ENCODE measurements at places on chromosomes 3 and 15. TPM values are rescaled to one million over a fixed set of nuclear protein-coding genes. Genes with fewer than 3 reads are reported as not detected.

DNA sequence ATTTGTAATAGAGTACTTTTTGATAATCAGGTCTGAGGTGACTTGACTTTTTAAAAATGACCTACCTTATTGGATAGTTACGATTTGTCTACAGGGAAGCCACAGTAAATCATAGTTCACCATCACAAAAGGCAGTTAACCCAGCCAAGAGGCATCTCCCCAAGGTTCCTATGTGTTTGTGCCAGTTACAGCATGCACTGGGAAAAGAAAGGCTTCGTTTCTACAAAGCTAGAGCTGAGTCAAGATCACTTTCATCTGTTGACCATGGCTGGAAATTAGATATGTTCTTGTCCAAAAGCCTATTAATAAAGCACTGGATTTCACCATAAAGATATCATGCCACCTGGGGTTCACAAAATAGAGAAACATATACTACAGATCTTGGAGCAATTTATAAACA, 139.9 kb downstream of the GREM1 start:
- no peak for DNase-seq

- DNase-seq = no peak
These were observed 11.8 kb upstream of the PIAS1 start for GRCh38 chr15:68042156-68042854.

LRRC31 gene
- not detected for total RNA-seq

DNA sequence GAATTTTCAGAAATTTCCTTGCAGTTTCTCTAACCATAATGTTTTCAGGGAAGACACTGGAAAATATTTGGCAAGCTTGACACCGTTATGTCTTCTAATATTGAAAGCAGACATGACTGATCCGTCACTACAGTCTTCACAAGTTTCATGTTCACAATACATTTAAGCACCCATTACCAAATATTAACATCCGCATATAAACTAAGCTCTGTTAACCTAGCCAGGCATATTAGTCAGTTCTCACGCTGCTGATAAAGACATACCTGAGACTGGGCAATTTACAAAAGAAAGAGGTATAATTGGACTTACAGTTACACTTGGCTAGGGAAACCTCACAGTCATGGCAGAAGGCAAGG, 162.7 kb upstream of the LYSMD4 start:
- no peak for DNase-seq

- no peak for DNase-seq
These were observed 25.7 kb upstream of the GALNT15 start for GRCh38 chr3:16148783-16149182.

LRRN1 gene
- 7.7 TPM for total RNA-seq

KLHL40 gene
- total RNA-seq = not detected

GP9 gene
- total RNA-seq = not detected

GJD2 gene
- total RNA-seq = not detected

- no peak for DNase-seq
These were observed 24.6 kb upstream of the ZNF502 start for GRCh38 chr3:44687898-44688297.

- no peak for DNase-seq
These were observed 28.7 kb downstream of the CMTM7 start for GRCh38 chr3:32420126-32421038.

DNA sequence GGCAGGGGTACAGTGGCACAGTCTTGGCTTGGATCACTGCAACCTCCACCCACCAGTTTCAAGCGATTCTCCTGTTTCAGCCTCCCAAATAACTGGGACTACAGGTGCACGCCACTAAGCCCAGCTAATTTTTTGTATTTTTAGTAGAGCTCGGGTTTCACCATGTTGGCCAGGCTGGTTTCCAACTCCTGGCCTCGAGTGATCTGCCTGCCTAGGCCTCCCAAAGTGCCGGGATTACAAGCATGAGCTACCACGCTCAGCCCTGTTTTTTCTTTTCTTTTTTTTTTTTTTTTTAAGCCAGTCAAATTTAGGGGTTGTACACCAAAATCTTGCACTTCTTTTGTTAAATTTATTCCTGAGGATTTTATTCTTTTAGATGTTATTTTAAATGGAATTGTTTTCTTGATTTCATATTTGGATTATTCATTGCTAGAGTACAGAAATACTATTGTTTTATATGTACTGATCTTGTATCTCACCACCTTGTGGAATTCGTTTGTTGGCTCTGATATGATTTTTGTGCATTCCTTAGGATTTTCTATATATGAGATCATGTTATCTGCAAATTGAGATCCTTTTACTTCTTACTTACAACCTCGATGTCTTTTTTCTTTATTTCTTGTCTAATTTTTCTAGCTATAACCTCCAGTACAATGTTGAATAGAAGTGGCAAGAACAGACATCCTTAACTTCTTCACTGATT, 65.6 kb downstream of the ZNF609 start:
- DNase-seq = no peak

- DNase-seq = no peak
These were observed 102.8 kb downstream of the XXYLT1 start for GRCh38 chr3:195168009-195168762.

GOLGA6D gene
- not detected for total RNA-seq

GRCh38 chr3:146067048-146067447, 93.9 kb downstream of the PLOD2 start:
- no peak for DNase-seq

- DNase-seq = no peak
These were observed 394.5 kb upstream of the RARB start for GRCh38 chr3:25033407-25034029.

- no peak for DNase-seq
These were observed 22.7 kb upstream of the NIPA2 start for GRCh38 chr15:22815766-22816165.

VIPR1 gene
- 48.7 TPM for total RNA-seq

ECE2 gene
- not detected for total RNA-seq

- DNase-seq = peak; percentile 85
These were observed 27.0 kb downstream of the HMCES start for GRCh38 chr3:129305592-129306091.

C3orf38 gene
- 32.2 TPM for total RNA-seq

GRCh38 chr15:63181648-63182047, 7.8 kb upstream of the RAB8B start:
- no peak for DNase-seq

GRCh38 chr15:32941823-32942222, 224.0 kb downstream of the GREM1 start:
- DNase-seq = no peak

DNA sequence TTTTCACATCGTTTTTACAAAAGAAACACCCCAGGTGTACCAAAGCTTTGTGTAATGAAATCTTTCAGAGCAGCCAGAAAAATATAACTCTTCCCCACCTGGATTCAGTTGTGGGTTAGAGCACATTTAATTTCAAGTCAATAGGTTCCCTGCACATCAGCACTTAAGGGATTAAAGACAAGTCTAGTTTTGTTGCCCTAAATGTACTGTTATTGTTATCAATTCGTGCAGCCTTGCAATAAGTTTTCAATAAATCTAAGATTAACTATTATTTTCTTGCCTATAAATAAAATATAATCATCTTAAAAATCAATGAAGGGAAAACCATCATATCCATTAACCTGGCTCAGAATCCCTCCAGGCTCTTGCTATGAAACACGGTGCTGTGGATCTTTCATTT, 172.5 kb upstream of the CDIN1 start:
- no peak for DNase-seq

TIGIT gene
- total RNA-seq = 0.21 TPM

ACOX2 gene
- total RNA-seq = 22.2 TPM

GRCh38 chr15:58148633-58149445, 10.7 kb downstream of the AQP9 start:
- no peak for DNase-seq

LAMB2 gene
- 806 TPM for total RNA-seq

LDHAL6B gene
- total RNA-seq = not detected
